ENCODE measurements at places on chromosomes 16 and 17. TPM values are rescaled to one million over a fixed set of nuclear protein-coding genes. Genes with fewer than 3 reads are reported as not detected.
A peak's percentile ranks its signal among the peaks of the same experiment; 100 is the strongest.

DNA sequence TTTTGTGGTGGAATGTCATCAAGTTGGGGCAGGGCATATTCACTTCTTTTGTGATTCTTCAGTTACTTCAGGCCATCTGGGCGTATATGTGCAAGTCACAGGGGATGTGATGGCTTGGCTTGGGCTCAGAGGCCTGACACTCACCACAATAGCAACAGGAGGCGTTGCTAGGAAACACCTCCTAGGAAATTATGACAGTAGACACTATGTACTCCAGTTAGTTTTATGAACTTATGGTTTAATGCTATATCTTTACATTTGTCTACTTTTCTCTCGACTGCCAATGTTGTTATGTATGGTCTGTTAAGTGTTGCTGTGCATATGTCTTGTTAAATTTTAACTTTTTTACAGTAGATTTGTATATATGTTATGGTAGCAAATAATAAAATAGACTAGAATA is 788.7 kb upstream of the GOT2 start:
- no peak for DNase-seq

DNA sequence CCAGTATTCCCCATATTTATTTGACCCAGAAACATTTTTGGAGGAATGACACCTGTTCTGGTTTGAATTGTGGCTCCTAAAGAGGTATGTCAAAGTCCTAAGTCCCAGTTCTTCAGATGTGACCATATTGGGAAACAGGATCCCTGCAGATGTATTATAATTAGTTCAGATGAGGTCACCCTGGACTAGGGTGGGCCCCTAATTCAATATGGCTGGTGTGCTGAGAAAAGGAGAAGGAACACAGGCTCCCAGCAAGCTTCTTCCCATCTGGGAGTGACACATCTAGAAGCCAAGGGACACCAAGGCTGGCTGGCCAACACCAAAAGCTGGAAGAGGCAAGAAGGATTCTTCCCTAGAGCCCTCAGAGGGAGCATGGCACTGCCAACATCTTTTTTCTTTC is 3.8 kb upstream of the GCSH start:
- no peak for DNase-seq

DNA sequence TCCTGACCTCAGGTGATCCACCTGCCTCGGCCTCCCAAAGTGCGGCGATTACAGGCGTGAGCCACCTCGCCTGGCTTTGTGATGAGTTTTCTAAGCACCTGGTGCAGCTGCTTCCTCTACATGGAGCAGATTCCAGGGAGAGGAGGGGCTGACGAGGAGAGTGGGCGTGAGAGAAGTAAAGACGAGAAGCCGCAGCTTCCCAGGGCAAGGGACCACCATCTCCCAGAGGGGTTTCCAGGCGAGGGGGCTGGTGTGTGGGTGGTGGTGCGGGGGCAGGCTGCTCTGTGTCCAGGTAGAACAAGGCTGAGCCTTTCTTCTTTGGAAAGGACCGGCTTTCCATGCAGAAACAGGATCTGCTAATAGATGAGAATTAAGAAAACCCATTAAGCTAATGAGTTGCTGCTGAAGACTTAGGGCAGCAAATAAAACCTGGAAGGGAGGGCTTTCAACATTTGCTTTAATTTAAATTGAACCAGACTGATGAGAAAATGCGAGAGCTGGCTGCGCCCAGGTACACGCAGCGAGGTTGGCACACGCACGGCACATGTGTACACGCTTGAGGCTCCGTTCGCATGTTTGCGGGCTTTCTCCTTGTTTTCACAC is 236.7 kb downstream of the RBFOX3 start:
- DNase-seq: peak; percentile 26

GRCh38 chr17:50916708-50917417 is 50.7 kb upstream of the TOB1 start:
- DNase-seq: no peak

- no peak for DNase-seq
Measured at GRCh38 chr16:89522287-89522686, 14.1 kb downstream of the SPG7 start.

Gene CCP110
- 20.9 TPM for total RNA-seq

- peak; percentile 46 for DNase-seq
Measured at GRCh38 chr17:8005967-8006730, 3.7 kb downstream of the GUCY2D start.

- DNase-seq: no peak
Measured at GRCh38 chr17:40095944-40096791, 4.2 kb downstream of the NR1D1 start.

GRCh38 chr17:6100891-6101500 is 30.8 kb downstream of the WSCD1 start:
- no peak for DNase-seq

DNA sequence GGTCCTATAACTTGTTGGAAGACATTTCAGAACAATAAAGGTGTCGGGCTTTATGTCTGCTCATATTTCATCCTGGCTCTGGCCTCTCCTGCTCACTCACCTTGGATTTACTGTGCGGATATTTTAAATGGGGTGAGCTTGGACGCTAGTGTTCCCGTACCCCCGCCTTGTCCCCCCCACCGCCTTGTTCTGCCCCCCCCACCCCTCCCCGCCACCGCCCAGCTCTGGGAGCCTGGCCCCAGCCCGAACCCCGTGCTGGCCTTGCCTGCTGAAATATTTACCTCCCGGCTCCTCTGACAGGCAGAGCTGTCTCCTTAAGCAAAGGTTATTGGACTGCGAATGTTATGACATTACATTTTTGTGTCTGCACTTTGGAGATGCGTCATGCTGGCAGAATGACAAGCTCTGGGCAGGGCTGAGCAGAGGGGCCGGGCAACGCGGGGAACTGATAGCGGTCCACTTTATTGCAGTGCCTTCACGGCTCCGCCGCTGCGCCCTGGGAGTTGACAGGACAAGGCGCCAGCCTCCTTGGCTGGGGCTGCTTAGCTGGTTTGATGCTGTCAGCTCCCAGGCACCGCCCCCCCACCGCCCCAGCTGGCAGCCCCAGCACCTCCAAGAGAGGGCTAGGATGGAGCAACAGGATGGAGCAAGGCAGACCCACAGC is 222.5 kb upstream of the GSE1 start:
- no peak for DNase-seq

Gene SCARF1
- 1.0 TPM for total RNA-seq

DNA sequence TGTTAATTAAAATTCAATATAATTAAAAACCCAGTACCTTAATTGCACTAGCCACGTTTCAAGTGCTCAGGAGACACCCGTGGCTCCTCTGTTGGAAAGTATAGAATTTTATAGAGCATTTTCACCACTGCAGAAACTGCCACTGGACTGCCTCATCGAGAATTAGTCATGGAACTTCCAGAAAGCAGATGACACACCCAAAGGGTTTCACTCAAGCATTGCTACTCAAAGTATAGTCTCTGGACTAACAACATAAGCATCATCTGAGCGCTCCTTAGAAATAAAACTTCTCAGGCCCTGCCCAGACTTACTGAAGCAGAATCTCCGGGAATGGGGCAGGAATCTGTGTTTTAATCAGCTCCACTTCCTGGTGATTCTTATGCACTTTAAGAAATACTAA is 63.5 kb upstream of the GPR139 start:
- DNase-seq: peak; percentile 39

GRCh38 chr17:4617590-4618351 is 23.7 kb downstream of the ALOX15 start:
- DNase-seq: no peak

GRCh38 chr17:16379654-16380053 is 1.2 kb upstream of the UBB start:
- no peak for DNase-seq

GRCh38 chr17:76444518-76445311 is 8.2 kb downstream of the UBE2O start:
- peak; percentile 73 for DNase-seq

DNA sequence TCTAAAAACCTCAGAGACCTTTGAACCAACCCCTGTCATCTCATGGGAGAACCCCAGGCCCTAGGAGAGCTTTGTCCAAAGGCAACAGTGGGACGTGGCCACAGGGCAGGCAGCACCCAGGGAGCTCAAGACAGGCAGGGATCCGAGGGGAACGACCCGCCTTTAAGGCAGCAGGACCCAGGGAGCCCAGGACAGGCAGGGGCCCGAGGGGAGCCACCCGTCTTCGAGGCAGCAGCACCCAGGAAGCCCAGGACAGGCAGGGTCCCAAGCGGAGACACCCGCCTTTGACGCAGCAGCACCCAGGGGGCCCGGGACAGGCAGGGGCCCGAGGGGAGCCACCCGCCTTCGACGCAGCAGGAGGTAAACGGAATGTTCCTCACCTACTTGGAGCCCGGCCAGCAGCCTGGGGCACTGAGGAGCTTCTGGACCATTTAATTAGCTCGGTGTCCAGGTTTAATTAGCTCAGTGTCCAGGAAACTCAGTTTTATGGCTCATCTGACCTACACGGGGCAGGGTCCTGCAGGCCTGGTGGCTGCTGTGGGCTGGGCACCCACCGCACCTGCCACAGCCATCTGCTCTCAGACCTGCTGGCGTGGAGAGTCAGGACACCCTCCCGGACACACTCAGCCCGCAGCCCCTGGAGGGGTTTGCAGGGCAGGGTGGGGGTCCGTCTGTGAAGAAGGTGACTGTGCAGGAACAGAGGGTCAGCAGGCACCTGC is 24.4 kb downstream of the PIEZO1 start:
- DNase-seq: no peak

Gene CRAMP1
- 17.9 TPM for total RNA-seq

DNA sequence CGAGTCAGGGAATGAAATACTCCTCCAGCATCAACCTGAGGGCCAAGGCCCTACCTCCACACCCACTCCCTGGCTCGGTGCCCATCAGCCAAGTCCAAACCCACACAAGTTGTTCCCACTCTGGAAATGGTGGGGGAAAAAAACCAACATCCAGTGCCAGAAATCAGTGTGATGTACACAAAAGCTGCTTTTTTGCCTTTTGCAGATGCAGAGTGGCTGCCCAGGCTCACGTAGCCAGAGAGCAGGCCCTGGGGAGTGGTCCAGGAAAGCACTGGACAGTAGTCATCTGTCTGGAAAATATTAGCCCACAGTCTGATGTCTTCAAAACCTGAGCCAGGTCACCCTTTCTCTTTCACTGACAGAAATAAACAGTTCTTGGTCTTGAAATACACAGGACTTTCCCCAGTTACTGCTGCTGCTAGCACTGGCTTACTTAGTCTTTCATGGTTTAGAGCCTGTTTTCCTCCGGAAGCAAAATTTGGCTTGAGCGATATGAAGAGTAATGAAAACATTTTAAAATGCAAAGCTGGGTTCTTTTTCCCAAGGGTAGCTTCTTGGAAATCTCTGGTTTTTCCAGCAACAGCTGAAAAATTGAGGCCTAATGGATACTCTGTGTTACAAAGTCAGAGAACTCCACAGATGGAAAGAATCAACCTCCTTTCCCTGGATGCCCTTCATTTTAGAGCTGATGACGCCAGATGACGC is 18.2 kb upstream of the NOS2 start:
- DNase-seq: no peak

Gene RNF112
- 1.5 TPM for total RNA-seq

DNA sequence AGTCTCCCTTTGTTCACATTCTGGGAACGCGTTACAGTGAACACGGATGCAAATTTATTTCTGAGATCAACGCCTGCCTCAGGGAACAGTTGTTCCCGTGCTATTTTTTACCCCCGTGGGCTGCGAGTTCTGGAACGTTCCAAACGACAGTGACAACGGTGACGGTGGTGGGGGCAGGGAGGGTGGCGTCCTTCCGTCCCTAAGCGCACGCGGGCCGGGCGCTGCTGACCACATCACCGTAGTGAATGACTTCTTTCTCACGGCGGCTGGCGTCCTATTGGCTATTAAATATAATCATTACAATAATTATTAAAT is 45.1 kb upstream of the SSTR5 start:
- no peak for DNase-seq

Data from GM23338 (cell line).